Foreskin keratinocyte (primary cell): ENCODE measurements at places on chromosomes 13 and 19.

- no peak for DNase-seq
These were observed 31.2 kb upstream of the FXYD3 start for GRCh38 chr19:35084509-35084762.

DNA sequence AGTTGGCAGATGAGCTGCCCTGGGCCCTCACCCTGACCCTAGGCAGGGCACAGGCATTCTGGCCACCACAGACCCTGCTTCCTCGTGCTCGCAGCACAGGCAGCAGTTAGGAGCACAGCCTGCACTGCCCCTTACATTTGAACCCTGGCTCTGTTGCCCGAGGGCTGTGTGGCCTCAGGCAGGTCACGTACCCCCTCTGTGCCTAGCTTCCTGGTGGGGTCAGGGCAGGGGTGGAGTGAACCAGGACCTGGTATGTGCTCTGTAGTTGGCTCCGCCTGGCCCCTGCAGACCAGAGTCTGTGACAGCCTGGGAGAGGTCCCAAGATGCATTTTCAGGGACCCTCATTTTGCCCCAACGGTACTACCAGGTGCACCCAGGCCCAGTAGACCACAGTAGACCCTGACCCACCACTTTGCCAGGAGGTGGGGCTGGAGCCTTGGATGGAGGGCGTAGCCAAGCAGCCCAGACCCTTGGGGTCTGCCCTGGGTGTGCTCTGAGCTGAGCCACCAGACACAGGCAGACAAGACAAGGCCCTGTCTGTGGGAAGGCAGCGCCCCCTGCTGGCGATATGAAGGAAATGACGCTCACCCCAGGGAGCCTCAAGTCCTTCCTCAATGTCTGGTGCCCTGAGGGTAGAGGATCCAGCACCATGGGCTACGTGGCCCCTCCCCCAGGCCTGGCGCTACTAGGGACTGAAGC, 9.1 kb downstream of the LYL1 start:
- peak; percentile 50 for DNase-seq

- no peak for DNase-seq
These were observed 81.3 kb downstream of the URI1 start for GRCh38 chr19:30023330-30023729.

DNA sequence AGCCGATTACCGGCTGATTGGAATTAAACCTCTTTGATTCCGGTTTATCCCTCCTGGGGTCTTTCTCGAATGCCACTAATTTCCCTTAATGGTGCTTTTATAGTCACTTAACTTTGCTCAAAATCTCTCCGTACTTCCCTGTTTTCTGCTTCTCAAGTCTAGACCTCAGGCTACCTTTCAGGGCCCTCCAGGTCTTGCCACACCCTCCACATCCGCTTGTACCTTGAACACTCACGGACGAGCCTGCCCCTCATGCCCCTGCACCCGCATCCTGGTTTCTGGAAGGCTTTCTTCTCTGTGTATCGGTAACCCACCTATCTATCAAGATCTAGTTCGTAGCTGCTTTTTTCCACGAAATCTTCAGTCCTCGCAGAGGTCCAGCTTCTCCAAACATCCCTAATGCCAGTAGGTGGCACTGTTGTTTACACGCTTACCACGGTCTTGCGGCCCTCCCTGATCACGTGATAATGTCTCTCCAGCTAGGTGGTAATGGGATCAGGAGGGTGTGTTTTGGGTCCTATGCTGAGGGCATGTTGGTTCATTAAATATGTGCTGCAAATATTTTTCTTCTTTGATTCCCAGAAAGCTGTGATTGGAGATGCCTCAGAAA, 13.8 kb downstream of the ATP12A start:
- no peak for DNase-seq

DNA sequence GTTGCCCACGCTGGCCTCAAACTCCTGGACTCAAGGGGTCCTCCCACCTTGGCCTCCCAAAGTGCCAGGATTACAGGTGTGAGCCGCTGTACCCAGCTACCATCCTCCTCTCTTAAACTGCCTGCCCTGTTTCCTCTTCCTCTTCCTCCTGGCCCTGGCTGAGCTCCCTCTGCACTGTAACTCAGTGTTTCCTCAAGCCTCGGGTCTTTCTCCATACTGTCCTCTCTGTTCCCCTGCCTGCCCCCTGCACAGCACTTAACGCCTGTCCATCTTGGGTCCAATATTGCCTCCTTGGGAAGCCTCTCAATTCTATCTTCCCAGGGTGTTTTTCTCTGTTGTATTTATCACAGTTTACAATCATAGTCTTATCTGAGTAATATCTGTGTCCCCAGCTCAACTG, 6.1 kb downstream of the LIPE start:
- no peak for DNase-seq

GRCh38 chr13:99426426-99426825, 74.8 kb upstream of the TM9SF2 start:
- DNase-seq, result no peak

DNA sequence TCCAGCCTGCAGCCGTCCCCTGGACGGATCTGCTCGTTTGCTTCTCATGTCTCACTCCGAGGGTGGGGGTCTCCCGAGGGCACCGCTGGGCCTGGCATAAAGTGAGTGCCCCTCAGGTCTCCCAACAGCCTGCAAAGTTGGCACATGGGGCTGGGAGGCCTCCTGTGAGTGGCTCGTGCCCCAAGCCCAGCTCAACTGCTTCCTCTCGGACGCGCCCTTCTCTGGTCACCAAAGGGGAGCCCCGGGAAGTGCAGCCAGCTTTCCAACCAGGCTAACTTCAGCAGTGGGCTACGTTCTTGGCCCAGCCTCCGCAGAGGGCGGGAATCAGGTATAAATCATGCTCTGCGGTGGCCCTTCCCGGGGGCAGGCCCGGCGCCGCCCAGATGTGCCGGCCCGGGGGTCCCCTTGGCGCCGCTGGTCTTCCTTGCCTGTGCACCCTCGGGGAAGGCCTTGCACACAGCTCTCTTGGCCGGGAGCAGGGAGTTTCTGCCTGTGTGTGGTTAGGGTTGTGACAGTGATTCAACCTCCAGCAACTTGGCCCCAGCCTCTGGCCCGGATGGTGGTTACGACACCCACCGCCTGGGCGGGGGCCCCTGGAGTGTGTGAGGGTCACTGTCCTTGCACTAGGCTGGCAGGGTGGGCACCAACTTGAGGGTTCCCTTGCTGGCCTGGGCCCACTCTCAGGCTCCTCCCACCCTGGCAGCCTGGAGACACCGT, 20.7 kb downstream of the CEBPG start:
- DNase-seq, result peak; percentile 47

DNA sequence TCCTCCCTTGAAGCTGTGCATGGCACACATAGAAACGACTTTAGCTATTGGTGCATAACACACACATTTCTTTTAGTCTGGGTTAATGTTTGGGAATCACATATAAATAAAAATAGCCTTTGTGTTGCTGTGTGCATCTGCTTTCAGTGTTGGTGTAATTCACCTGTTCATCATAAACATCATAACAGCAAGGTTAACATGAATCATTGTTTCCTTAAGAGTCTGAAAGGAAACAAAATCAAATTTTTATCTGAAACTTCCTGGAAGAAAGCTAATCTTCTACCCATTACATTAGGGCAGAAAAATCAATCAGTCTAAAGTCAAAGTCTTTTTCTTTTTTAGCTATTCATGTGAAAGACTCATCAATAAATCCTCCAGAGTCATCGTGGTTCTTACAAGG, 35.0 kb upstream of the TNFSF11 start:
- no peak for DNase-seq

DNA sequence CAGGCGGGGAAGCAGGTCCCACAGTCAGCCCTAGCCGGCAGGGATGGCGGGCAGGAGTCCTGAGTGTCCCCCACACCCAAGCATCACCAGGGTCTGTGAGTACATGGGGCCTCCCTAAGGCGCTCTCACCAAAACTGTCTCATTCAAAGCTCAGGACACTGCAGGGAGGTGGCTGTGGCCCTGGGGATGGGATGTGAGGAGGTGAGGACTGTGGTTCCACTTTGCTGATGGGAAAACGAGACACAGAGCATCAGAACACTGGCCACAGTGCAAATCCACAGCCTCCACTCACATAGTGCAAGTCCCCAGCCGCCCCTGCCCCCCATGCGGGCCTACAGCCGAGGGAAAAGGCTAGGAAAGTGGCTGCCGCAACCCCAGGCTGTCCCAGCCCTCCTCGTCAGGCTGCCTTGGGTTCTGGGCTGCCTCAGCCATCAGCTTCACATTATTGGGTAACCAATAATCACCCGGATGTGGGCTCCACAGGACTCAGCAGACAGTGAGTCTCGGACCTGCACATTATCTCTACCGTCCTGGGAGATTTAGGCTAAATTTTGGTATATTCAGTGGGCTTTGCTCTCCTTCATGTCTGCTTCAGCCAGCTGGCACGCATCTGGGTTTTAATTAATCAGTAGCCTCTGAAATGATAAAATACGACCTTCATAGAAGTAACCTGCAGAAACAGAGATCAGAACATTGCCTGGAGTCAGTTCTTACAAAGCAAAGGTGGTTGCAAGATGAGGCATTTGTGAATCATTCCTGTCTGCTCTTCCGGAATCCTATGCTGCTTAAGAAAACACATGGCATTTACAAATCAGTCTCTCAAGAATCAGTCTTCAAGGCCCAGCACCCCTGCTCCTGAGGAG, 77.0 kb downstream of the SOX1 start:
- DNase-seq, result no peak

DNA sequence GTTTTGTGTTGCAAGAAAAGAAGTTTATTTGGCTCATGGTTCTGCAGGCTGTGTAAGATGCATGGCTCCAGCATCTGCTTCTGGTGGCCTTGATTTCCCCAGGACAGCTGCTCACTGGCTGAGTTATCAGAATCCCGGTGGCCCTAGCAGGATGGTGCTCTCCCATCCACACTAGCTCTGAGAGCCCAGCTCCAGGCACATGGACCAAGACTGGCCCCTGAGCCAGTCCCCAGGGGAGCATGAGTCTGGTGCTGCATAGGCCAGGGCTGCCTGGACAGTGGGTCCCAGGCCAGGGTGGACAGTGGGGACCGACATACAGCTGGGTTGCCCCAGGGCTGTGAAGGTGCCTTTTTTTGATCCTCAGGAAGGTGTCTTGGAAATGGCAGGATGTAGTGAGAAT, 10.4 kb downstream of the ADGRE2 start:
- no peak for DNase-seq

DNA sequence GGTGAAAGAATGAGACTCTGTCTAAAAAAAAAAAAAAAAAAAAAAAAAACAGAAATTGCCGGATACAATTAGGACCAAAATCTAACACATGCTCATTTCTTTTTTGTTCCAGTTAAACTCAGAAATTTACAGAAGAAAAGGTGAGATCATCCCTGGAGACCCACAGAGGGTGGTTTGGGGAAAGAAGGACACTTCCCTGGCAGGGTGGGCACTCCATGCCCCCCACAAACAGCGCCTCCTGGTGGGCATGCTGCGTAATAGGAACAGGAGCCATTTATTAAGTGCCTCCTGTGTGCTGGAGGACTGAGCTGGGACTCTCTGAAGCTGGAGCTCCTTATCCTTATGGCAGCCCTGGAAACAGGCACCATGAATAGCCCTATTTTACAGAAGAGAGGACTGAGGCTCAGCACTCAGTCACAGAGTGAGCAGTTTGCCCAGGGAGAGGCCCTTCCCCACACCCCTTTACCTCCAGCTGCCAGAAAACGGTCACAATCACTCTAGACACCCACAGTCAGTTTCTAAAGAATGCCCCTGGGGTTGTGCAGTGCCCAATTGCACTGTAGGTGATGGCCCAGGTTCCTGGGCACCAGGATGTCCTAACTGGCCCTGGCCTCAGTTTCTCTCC, 10.1 kb downstream of the C19orf38 start:
- no peak for DNase-seq

GRCh38 chr13:95641291-95642027, 3.0 kb downstream of the DZIP1 start:
- no peak for DNase-seq

DNA sequence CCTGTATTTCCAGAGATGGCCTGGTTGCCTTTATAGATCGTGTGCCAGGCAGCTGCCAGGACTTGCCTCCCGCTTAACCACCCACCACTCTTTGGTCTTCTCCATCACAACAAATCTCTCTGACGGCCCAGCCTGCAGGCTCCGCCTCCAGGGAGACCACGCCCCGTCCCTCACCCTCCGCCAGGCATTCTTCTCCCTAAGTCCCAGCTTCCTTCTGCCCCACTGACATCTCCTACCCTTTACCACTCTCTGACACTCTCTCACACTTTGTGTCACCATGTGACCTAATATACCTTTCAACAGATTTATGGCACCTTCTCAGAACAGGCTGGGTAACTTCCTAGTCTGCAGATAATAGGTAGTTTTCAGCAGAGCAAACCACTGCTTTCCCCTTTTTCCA, 95.1 kb downstream of the CAB39L start:
- DNase-seq, result no peak

DNA sequence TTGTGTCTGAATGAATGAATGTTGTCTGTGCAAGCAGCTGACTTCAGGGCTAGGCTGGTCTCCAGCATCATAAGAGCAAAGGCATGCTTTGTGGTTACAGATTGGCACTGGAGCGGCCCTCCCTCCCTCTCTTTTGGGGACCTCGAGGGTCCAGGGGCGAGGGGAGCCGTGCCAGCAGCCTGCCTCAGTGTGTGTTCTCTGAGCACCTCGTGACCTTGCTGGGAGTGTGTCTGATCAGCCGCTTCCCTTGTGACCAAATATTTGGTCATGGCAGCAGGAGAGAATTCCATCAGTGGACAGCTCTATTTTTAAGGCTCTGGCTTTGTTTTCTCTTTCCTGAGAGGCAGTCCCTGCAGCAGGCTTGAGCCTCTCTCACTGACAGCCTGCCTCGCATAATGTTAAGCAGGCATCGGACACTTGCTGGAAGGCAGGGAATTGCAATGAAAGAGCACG, 329.7 kb downstream of the UQCRFS1 start:
- no peak for DNase-seq

DNA sequence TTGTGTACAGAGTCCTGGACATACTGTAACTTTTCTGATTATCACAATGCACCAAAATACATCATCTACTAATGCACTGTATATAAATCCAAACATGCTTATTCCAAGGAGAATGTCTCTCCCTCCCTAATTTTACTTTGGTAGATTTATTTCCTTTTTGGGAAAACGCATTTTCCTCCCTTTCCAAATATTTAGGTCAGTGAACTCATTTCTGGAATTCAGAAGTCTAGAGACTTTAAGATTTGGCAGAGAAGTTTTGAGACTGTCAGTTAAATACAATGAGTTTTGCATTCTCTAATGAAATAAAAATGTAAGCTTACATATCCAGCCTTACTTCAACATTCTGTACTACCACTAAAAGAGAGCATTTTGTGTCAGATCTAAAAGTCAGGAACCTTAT, 165.8 kb upstream of the EDNRB start:
- DNase-seq, result no peak

- DNase-seq, result no peak
These were observed 2.2 kb downstream of the RGCC start for GRCh38 chr13:41459432-41460073.

- DNase-seq, result peak; percentile 70
These were observed 7.9 kb upstream of the STK24 start for GRCh38 chr13:98584668-98585397.

- no peak for DNase-seq
These were observed 62.5 kb downstream of the CDADC1 start for GRCh38 chr13:49310251-49310650.

DNA sequence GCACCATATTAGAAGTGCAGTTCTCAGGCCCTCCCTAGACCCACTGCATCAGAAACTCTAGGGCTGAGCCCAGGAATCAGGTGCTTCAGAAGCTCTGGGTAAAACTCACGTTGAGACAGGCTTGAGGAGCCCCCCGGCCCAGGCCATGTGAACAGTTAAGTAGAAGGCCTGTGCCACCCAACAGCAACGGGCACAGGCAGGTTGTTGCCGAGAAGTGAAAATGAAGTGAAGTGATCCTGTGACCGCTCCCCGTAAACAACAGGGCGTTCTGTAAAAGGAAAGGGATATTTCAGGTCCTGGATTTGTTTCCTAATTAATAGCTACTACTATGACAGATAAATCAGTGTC, 128.8 kb downstream of the ATP11A start:
- DNase-seq, result no peak

- DNase-seq, result peak; percentile 8
These were observed 10.7 kb upstream of the PABPC3 start for GRCh38 chr13:25085125-25085742.
